Head of caudate nucleus (tissue), 42 donors: ENCODE measurements at places on chromosomes 12 and 14.

DNA sequence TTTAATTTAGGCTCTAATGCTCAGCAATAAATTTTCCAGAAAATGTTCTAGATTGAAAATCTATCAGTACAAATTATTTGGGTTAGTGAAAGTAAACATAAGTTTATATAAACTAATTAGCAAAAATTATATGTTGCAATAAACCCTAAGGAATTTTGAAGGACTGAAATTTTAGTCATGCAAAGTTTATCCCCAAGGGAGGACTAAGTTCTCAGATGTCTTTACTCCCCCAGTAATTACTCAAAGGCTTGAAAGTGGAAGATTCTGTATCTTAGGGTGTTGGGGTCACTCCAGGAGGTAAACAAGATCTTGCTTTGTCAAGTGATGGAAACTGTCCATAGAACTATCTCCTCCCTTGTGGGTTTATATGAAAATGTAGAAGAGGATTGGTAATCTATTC lies 183.7 kb downstream of the AKAP6 start:
- DNase-seq: no peak

- no peak for DNase-seq
These were observed 32.3 kb upstream of the EIF5 start for GRCh38 chr14:103301512-103302354.

DNA sequence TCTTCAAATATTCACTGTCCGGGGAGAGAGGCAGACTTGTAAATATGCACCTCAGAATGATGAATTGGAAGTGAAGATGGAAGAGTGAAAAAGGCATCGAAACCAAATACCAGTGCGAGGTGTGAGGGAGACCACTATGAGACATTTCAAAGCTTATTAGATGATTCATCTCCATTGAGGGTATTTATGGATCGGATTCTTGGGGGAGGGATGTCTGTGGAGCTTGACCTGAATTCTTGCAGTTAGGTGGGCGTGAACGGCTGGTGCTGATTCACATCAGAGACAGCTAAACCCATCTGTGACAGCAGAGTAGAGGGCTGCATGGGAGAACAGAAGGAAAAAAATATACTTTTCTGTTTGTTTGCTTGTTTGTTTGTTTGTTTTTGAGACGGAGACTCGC lies 677.2 kb downstream of the AACS start:
- DNase-seq: peak; percentile 67

DNA sequence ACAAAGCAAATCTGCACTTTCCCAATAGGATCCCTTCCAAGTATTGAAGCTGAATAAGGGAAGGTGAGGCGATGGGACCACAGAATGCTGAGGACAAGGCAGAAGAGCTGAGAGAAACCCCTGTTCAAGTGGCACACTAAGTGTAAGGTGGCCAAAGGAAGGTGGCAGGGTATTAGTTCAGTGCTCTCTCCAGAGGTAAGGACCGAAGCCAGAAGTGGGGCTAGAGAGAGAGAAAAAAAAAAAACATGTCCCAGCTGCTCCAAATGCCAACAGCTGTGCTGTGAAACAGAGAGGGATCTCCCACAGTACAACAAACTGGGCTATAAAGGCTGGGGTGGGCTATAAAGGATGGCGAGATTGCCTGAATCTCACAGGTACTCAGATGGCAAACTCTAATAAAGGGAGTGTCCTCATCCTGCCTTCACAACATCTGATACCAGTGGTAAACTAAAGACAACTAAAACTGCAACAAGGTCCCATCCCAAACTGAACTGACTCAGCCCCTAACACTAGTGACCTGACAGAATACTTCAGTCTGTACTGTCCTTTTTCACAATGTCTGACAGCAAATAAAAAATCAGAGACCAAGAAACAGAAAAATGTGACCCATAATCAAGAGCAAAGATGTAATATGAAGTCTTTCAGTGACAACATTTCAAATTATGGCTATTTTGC lies 47.9 kb downstream of the CDK17 start:
- DNase-seq: no peak

GRCh38 chr12:67816269-67816668 lies 167.7 kb downstream of the DYRK2 start:
- no peak for DNase-seq

DNA sequence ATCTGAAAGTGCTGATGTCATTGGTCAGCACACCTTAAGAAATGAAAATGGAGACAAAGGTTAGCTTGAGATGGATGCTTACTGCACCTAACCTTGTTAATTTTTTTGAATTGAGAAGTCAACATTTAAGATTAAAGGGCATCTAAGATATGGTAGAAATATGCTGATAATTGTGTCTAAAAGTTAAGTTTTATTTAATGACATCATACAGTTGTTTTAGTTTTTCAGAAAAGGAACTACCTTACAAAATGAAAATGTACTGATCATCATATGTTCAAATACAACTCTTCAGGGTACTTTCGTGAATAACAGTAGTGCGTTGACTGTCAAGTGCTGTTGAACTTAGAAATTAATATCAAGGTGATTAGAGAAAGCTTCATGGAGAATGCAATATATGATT lies 2.5 kb downstream of the SMCO3 start:
- no peak for DNase-seq

DNA sequence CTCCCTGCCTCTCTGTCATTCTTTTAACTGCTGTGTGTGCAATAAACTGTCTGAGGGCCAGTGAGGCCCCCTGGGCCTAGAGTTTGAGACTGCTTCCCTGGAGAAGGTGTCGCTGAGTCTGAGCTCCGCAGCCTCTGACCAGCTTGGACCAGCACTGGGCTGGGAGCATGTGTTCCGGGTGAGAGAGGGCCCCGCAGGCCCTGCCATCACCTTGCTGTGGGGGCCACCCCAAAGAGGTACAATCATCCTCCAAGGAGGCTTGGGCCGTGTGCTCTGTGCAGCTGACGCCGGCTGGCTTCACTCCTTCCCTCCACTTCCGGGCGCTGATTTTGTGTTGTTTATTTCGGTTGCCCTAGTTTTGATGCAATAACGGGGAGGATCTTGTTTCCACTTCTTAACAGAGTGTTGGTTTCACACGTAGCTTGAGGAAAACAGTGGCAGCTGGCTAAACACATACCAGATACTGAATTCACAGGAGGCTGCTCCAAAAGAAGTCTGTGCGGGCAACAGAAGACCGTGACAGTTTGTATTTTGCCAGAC lies 121.6 kb downstream of the TMEM132C start:
- DNase-seq: no peak

DNA sequence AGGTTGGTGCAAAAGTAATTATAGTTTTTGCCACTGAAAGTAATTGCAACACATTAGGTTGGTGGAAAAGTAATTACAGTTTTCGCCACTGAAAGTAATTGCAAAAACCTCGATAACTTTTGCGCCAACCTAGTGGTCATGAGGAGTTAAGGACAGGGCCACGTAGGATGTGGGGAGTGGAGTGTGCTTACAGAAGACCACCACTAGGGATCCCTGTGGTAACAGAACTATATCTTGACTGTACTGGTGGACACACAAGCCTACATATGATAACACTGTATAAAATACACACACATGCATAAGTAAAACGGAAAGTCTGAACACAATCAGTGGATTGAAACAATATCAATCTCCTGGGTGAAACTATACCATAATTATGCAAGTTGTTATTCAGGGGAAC lies 187.4 kb upstream of the ABCD2 start:
- no peak for DNase-seq

GRCh38 chr14:54133896-54134295 lies 177.3 kb upstream of the BMP4 start:
- DNase-seq: no peak

- DNase-seq: no peak
These were observed 25.6 kb downstream of the ELK3 start for GRCh38 chr12:96219700-96220206.

- DNase-seq: no peak
These were observed 25.0 kb downstream of the SLC15A4 start for GRCh38 chr12:128798571-128799341.

GRCh38 chr12:53217931-53218307 lies 10.9 kb upstream of the ITGB7 start:
- no peak for DNase-seq
